ENCODE measurements at places on chromosomes 11 and 22.

GRCh38 chr22:22452211-22452610 is 56.3 kb downstream of the ZNF280B start:
- DNase-seq = no peak

GRCh38 chr11:27860811-27861210 is 160.6 kb upstream of the BDNF start:
- DNase-seq = no peak

- DNase-seq = no peak
These were observed 161.6 kb upstream of the SYN3 start for GRCh38 chr22:33219648-33220384.

GRCh38 chr22:25970999-25971811 is 198.1 kb upstream of the SEZ6L start:
- DNase-seq = no peak

DNA sequence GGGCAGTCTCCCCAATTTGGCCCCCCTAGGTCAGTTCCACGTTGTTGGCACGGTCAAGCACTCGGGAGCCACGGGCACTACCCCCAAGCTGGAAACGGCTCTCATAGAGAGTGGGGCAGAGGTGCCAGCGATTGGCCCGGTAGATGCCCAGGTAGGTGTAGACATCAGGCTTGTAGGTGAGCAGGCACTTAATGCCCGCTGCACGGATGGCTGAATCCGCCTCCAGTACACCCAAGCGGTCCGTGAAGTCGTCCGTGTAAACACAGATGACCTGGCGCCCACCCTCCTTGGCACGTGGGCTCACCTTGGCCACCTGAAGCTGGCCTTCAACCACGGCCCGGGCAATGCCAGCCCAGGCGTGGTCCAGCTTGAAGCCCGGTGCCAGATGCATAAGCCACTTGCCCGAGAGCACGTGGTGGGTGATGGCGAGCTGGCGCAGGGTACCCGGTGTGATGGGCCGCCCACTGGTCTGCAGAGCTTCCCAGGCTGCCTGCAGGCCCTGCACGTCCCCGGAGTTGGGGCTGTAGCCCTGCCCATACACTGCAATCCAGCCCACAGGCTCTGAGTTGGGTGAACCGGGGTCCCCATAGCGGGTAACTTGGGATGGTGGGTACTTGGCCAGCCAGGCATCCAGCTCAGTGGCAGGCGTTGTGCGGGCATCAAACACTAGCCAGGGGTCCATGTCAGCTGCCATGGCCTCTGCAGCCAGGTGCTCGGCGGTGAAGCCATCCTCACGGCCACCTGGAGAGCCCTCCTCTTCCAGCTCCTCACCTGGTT is 1.2 kb downstream of the C11orf68 start:
- no peak for DNase-seq

DNA sequence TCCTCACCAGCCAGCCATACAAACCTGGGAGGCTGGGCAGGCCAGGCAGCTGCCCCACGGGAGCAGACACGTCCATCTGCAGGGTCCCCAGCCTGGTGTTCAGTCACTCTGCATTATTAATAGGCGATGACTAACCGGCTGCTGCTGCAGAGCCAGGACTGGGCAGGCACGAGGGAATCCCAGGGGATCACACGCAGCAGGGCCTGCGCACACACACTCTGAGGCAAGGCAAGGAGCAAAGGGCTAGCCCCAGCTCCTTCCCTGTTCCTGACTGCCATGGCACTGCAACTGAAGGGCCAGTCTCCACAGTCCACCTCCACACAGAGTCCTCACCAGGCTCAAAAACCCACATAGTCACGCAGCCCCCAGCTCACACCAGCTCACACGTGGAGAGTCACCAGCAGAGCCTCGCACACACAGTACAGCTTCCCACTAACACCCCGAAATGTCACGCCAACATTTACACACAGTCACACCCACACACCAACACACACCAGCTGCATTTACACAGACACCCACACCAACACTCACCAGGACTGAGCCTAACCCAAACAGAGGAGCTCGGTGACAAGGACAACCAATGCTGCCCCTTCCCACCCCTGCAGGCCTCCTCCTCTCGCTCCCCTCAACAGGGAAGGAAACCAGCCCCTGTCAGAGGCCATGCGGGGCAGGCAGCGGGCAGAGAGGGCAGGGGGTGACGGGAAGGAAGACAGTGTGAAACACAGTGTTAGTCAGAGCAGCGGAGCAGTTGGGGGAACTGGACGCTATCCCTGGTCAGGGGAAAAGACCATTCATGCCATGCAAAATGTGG is 47.3 kb downstream of the NRXN2 start:
- peak; percentile 83 for DNase-seq

DNA sequence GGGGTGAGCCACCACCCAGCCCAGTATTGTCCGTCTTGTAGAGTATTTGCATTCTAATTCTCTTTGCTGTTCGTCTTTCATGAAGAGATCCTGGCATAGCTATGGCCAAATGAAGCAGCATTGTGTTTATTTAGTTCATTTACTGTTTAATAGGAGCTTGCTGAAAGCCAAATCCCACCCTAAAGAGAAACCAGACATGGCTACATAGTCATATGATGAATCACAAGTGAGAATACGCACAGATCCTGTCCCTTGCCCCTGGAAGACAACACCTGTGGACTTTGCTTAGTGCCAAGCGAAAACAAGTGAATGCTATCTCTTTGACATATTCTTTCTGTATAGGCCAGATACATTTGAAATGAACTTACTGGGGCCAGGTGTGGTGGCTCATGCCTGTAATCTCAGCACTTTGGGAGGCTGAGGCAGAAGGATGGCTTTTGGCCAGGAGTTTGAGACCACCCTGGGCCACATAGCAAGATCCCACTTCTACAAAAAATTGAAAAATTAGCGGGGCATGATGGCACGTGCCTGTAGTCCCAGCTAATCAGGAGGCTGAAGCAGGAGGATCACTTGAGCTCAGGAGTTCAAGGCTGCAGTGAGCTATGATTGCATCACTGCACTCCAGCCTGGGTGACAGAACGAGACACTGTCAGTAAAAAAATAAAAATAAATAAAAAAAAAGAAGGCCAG is 5.1 kb upstream of the ARFGAP3 start:
- DNase-seq = peak; percentile 36

DNA sequence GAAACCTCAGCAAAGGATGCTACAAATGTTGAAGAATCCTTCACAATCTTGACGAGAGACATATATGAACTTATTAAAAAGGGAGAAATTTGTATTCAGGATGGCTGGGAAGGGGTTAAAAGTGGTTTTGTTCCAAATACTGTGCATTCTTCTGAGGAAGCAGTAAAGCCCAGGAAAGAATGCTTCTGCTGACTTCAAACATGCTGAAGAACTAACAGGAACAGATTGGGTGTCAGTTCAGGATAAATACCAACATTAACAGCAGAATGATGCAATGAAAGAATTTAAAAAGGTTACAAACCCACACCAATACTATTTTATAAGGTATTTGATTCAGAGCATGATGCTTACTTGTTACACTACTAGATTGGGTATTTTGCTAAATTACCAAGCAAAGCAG is 33.9 kb downstream of the RAB39A start:
- DNase-seq = no peak

DNA sequence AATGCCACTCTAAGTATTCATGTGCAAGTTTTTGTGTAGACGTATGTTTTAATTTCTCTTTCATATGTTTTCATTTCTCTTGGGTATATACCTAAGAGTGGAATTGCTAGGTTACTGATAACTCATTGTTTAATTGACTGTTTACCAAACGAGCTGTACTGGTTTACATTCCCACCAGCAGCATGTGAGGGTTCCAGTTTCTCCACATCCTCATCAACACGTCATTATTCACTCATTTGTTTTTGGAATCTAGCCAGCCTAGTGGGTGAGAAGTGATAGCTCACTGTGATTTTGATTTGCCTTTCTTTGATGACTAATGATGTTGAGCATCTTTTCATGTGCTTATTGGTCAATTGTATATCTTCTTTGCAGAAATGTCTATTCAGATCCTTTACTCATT is 4.0 kb downstream of the ANKRD13D start:
- no peak for DNase-seq

- DNase-seq = no peak
These were observed 30.7 kb downstream of the KRTAP5-5 start for GRCh38 chr11:1660111-1660867.

DNA sequence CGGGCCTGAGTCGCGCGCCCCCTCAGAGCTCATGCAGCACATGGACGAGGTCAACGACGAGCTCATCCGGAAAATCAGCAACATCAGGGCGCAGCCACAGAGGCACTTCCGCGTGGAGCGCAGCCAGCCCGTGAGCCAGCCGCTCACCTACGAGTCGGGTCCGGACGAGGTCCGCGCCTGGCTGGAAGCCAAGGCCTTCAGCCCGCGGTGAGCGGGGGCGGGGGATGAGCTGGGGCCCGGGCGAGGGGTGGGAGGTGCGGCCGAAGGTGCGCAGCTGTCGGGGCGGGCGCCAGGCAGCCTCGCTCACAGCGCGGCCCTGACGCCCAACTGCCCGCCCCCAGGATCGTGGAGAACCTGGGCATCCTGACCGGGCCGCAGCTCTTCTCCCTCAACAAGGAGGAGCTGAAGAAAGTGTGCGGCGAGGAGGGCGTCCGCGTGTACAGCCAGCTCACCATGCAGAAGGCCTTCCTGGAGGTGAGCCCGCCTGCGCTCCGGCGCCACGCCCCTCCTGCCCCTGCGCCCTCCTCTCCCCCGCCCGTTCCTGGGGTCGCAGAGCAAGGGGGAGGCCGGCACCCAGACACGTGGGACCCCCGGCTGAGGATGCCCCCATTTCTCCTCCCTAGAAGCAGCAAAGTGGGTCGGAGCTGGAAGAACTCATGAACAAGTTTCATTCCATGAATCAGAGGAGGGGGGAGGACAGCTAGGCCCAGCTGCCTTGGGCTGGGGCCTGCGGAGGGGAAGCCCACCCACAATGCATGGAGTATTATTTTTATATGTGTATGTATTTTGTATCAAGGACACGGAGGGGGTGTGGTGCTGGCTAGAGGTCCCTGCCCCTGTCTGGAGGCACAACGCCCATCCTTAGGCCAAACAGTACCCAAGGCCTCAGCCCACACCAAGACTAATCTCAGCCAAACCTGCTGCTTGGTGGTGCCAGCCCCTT is 20.5 kb downstream of the EPS8L2 start:
- DNase-seq = no peak

DNA sequence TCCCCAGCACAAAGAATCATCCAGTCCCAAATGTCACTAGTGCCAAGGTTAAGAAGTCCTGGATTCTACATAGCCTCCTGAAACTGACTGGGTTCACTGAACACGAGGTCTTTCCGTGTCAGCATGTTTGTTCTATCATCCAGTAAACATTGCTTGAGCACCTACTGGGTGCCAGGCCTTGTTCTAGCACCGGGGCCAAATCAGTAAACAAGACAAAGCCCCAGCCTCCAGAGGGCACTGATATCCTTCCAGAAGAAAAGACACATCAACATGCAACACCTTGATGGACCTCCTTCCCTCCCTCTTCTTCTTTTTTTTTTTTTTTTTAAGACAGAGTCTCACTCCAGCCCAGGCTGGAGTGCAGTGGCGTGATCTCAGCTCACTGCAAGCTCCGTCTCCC is 26.9 kb downstream of the TPST2 start:
- no peak for DNase-seq

GRCh38 chr11:132858223-132858622 is 674.1 kb downstream of the OPCML start:
- peak; percentile 21 for DNase-seq

DNA sequence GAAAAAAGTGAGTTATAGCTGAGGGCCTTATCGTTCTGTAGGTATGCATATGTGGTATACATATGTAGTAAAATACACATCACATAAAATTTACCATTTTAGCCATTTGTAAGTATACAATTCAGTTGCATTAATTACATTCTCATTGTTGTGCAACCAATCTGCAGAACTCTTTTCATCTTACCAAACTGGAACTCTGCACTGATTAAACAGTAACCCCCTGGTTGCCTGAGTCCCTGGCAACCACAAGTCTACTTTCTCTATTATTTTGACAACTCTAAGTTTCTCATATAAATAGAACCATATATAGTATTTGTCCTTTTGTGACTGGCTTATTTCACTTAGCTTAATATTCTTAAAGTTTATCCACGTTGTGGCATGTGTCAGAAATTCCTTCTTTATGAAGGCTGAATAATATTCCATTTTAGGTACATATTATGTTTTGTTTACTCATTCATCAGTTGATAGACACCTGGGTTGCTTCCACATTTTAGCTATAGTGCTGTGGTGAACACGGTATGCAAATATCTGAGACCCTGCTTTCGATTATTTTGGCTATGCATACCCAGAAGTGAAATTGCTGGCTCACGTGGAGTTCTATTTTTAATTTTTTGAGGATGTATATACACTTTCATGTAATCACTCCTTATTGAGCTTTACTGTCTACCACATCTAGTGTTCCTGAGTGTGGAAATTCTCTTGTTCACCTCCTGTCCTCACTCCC is 1.6 kb upstream of the DDX10 start:
- no peak for DNase-seq

GRCh38 chr22:37777122-37777687 is 30.5 kb upstream of the GCAT start:
- DNase-seq = no peak

DNA sequence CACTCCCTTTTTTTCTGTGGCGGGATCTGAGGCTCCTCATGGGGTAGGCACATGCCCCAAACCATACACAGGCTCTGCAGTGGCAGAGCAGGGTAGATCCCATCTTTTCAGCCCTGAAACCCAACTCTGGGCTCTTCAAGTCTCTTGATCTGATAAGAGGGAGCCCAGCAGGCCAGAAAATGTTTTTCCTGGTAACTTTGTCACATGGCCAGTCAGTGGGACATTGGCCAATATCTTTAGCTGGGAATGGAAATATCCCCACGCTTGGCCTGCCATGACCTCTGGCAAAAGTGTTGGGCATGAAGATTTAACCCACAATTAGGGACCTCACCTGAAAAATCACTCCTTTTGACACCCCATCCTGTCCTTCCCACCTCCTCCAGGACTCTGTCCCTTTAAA is 8.1 kb downstream of the INPP5J start:
- no peak for DNase-seq

GRCh38 chr22:20437613-20438426 is at the start of gene SCARF2:
TSS of gene SCARF2 (minus strand) at chr22:20437825. CDS start at chr22:20437754, 71 bp downstream.
- DNase-seq = no peak

GRCh38 chr11:64266339-64266738 is 15.0 kb downstream of the PLCB3 start:
- no peak for DNase-seq
